AG10803 (cell line): ENCODE measurements at places on chromosomes 6 and 20.

DNA sequence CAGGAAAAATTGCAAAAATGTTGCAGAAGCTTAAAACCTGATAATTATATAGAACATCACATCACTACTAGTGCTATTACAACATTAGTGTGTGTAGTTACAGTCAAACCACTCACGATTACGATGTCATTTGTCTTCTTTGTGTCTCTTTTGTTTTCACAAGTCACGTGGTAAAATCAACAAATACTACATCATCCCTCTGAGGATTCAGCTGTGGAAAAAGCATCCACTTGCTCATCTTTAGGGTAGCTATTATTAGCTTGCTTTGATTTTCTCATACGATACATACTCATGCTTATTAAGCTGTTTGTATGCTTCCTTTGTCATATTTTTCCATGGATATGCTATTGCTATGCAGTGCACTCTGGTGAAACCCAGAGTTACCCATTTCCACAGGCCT, 22.2 kb upstream of the ATXN1 start:
- DNase-seq = no peak

DNA sequence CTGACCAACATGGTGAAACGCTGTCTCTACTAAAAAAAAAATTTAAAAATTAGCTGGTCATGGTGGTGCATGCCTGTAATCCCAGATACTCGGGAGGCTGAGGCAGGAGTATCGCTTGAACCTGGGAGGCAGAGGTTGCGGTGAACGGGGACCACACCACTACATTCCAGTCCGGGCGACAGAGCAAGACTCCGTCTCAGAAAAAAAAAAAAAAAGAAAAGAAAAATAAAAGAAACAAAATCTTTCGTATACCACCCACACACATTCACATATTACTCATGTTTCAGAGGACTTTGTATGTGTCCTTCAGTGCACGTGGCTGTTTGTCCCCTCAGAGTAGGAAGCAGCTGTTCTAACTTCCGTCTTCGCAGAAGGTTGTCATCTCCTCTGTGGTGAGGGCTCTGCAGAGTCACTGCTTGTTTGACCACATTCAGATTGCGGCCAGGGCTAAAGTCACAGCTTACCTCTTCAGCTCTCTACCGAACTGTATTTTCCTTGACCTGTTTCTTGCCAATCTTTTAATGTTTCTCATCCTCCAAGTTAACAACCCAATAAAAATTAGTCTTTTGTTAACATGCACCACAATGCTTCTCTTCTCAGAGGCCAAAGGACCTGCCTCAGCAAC, 36.6 kb upstream of the HIVEP1 start:
- no peak for DNase-seq

DNA sequence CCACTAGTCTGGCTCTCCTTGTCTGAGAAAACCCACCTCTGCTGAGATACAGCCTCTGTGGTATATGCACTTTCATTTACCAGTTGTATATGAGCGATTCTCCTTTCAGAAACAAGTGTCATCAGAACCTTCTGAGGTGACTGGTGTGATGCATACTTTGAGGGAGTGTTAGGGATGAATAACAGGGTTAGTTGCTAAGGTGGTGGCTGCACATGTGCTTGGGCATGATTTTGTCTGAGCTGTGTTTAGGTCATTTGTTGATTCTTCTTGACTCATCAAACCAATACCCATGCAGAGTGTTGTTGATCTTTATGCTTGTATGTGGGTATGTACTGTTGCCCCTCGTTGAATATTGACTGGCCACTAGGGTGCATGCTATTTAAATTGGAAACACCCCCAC, 25.7 kb downstream of the DTD1 start:
- DNase-seq = no peak

- peak; percentile 70 for DNase-seq
These were observed 245.8 kb upstream of the JAG1 start for GRCh38 chr20:10919396-10920140.

GRCh38 chr6:141403827-141404226, 728.9 kb upstream of the GJE1 start:
- peak; percentile 70 for DNase-seq

DNA sequence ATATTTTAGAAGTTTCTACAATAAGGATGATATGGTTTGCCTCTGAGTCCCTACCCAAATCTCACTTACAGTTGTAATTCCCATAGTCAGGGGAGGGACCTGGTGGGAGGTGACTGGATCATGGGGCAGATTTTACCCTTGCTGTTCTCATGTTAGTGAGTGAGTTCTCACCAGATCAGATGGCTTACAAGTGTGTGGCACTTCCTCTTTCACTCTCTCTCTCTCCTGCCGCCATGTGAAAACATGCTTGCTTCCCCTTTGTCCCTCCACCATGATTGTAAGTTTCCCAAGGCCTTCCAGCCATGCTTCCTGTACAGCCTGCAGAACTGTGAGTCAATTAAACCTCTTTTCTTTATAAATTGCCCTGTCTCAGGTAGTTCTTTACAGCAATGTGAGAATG, 527.5 kb upstream of the ID4 start:
- DNase-seq = no peak

- DNase-seq = no peak
These were observed 95.5 kb downstream of the KCNB1 start for GRCh38 chr20:49386848-49387580.

- DNase-seq = no peak
These were observed 28.5 kb downstream of the BCL2L1 start for GRCh38 chr20:31693987-31694661.

GRCh38 chr20:7967199-7967844, 27.1 kb upstream of the HAO1 start:
- DNase-seq = peak; percentile 92

GRCh38 chr20:38629979-38630378, 28.4 kb downstream of the ARHGAP40 start:
- no peak for DNase-seq

GRCh38 chr6:16595514-16596120, 165.6 kb downstream of the ATXN1 start:
- no peak for DNase-seq

DNA sequence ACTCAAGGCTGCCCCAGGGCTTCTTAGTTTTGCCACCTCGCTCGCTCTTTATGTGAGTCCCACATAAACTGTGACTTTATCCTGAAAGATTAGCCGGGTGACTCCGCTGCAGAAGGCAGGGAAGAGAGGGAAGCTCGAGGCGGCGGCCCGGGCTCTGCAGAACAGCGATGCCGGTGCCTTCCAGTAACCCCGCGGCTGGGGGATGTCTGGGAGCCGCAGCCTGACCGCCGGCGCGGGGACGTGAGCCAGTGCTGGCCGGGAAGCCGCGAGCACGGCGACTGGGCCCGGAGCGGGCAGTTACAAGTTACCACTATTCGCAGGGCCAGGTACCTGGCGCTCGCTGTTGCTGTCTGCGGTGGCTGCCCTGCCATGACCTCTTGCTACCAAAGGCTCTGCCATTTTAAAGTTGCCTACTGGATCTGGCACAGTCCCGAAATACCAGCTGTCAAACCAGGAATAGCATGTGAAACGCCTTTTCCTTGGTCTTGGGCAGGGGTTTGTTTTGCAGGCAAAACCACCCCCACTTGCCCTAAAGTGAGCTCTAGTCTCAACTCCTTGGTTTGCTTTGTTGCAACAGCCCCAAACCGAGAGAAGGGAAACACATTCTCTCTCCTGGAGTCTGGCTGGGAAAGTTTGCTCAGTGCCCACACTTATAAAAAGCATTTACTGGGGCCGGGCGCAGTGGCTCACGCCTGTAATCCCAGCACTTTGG, 124.0 kb upstream of the SLC2A12 start:
- peak; percentile 58 for DNase-seq

DNA sequence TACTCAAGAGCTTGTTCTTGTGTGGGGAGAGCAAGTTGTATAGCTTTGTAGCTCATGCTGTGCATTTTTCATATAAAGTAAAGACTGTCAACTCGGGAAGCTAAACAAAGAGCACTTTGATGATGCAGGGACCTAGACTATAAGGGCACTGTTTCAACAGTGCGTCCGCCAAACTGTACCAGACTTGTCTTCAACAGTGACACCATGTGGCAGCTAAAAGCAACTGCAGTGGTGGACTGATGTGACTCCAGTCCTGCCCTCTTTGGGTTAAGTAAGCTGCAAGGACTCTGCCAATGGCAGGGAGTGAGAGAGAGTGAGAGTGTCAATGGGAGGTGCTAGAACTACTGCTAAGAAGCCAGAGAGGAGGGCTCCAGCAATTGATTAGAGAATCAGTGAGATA, 48.1 kb upstream of the MC3R start:
- DNase-seq = no peak

DNA sequence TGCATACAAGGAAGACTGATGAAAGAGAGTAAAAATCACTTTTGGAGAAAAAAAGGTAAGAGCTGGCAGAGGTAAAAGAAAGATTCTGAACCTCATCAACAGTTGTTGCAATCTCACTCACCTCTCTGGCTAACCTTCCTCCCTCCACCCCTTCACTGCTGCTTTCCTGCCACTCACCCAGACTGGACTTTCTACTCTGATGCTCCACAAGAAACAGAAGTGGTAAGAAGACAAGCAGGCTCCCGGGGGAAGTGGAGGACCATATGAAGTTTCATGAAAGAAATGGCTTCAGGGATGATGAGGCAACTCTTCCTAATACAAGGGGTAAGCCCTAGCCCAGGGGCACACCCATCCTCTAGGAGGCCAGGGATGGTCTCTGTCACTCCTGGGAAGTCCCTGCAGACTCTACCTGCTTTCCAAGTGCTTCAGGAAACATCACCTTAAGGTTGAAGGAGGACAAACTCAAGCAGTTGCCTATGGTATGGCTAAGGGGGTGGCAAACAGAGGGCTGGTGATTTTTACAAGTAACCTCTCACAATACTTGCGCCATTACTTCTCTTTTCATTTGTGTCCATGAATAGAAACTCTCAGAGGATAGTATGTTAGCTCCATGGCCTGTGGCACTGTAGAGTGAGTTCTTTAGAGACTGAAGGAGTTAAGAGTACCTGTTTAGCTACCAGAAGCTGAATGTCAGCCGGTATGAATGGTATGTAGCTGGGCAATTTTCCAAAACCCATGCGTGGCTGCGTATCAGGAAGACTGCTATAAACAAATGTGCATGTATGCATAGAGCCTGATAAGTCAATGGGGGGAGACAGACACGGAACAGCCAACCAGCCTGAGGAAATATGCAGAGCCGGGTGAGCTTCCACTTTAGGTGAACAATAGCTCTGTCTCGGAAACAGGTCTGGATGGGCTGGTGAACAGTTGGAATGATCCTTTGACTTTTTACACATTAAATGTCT, 112.0 kb downstream of the BACH2 start:
- DNase-seq = no peak

GRCh38 chr6:52840763-52841585, at the start of gene GSTA5:
GSTA5 (minus strand) TSS chr6:52840813.
- peak; percentile 20 for DNase-seq

DNA sequence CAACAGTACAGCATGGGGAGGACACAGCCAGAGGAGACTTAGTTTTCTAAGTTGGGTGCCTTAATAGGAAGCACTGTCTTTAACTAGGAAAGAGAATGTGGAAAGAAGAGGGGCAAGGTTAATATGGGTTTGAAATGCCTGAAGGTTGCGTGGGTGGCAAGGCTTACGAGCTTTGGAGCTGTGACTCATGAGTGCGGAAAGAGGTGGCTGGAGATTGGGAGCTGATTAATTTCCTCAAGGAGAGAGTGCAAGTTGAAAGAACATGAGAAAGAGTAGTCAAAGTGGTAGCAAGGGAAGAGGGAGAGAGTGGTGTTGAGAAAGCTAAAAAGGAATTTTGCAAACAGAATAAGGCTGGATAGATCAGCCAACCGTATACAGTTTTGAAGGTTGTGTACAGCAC, 315.1 kb upstream of the PRND start:
- DNase-seq = peak; percentile 74

DNA sequence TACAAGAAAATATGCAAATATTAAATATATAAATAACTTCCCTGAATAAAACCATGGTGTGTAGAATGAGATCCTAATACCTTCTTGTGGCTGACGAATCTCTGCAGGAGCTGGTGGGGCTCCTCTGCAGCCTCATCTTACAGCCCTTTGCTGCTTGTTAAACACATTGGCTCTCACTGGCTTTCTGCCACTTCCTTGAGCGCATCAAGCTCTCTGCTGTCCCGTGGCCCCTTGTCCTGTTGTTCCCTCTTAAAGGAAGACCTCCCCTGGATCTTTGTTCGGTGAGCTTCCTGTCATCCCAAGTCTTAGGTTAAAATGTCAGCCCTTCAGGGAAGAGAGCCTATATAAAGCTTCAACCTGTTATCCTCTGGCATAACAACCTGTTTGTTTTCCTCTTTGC, 519.6 kb downstream of the DOK5 start:
- DNase-seq = no peak

- DNase-seq = no peak
These were observed 97.9 kb downstream of the BMP5 start for GRCh38 chr6:55777469-55777868.

GRCh38 chr6:87808005-87808757, 106.1 kb upstream of the AKIRIN2 start:
- DNase-seq = peak; percentile 61

- no peak for DNase-seq
These were observed 591 bp downstream of the IDH3B start for GRCh38 chr20:2663364-2663886.

GRCh38 chr20:39038495-39038894, 76.4 kb downstream of the DHX35 start:
- no peak for DNase-seq

GRCh38 chr6:24743265-24743943, 24.4 kb upstream of the C6orf62 start:
- DNase-seq = peak; percentile 95

GRCh38 chr20:18533978-18534644, 26.4 kb downstream of the SEC23B start:
- DNase-seq = no peak

DNA sequence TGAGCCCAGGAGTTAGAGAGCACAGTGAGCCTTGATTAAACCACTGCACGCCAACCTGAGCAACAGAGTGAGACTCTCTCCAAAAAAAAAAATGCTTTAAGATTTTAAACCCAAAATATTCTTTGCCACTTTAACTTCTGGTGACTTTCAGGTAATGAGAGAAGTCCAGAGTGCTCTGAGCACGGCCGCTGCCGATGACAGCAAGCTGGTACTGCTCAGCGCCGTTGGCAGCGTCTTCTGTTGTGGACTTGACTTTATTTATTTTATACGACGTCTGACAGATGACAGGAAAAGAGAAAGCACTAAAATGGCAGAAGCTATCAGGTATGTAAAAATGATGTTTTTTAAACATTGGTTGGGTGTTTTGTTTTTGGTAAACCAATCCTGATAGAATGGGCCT, 66.4 kb downstream of the RPP40 start:
- no peak for DNase-seq
